ENCODE measurements at places on chromosomes 6 and 20.

GRCh38 chr6:137921823-137922222, 54.8 kb downstream of the TNFAIP3 start:
- no peak for DNase-seq

- DNase-seq, result no peak
Observed at GRCh38 chr6:136633355-136633754, 83.1 kb upstream of the MAP7 start.

- no peak for DNase-seq
Observed at GRCh38 chr6:121880831-121881230, 445.4 kb downstream of the GJA1 start.

DNA sequence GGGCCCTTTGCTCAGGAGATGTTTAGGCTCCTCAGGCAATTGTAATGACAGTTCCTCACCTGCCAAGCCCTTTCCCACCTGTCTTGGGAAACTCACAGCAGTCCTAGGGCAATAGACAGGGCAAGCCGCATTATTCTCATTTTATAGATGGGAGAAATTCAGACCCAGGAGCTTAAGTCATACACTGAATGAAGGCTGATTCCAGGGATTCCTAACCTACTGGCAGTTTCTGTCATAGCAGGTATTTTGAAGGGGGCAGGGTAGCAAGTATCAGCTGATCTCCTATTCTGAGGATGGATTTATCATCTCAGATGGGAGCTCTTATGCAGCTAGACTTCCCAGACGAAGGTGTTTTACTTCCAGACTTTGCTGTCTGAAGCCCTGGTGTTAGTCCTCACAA, 61.4 kb upstream of the MYL9 start:
- DNase-seq, result no peak

DNA sequence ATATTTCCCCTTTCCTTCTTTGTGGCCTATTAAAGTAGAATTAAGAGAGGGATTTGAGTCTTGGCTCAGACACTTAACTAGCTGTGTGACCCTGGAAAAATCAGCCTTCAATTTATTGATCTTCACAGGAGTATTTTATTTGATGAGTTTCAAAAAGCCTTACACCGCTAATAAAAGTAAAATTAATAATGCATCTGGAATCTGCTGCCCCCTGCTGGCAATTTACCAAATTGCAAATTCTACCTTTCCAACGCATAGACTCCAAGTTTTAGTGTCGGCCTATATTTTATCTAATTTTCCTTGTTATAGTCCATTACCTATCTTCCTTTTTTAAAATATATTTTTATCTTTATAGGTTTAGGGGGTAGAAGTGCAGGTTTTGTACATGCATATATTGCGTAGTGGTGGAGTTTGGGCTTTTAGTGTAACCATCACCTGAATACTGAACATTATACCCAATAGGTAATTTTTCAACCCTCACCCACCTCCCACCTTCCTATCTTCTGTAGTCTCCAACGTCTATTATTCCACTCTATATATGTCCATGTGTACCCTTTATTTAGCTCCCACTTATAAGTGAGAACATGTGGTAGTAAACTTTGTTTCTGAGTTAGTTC, 46.3 kb downstream of the GOPC start:
- no peak for DNase-seq

DNA sequence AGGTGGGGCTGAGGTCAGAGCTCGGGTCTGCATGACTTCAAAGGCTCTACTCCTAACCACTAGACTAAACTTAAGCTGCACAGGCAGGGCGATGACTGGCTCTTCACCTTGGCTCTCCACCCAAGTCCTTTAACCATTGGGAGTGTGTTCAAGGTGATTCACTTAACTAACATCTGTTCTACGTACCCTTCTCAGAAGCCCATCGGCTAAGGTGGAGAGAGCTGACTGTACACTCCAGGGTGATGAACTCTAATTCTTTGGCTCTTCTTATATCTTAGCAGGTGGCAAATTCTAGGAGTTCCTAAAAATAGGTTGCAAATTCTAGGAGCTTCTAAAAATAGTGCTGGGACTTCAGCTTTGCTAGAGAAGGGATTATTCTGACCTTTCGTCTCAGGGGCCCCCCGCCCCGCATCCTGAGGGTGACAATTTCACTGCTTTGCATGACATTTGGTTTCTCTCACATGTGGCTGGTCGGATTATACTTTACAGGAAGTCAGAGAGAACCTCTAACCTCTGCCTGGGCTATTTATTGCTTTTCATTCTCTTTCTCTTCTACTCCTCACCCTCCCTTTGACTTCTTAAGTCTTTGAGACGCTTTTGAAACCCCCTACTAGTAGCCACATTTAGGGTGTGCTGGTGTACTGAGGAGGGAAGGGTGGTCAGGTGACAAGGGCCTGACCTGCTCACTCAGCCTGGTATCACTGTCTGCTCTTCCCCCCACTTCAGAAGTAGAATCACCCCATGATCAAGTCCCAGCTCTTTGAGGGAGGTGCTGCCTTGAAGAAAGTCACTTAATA, 55.5 kb downstream of the PRDM1 start:
- no peak for DNase-seq

DNA sequence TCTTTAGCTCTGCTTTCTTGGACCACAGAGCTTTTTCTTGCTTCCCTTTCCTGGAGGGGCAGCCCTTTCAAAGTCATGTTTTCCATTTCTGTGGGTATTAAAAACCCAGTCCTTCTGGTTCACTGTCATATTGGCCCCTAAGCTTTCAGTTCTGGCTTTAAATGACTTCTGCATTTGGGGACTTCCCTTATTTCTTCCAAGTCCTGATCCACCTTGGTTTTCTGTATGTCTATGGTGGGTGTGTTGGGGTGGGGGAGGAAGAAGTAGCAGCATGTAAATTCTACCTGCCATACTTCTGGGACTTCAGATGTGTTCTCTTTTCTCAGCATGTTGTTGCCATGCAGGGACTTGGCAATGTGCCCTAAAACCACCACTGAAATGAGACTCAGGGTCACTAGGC, 77.1 kb upstream of the EMILIN3 start:
- DNase-seq, result no peak

GRCh38 chr20:48819821-48820648, 7.8 kb downstream of the PREX1 start:
- no peak for DNase-seq

GRCh38 chr6:7142918-7143475, 35.2 kb downstream of the RREB1 start:
- no peak for DNase-seq

GRCh38 chr6:117951783-117952182, 44.7 kb downstream of the SLC35F1 start:
- no peak for DNase-seq

DNA sequence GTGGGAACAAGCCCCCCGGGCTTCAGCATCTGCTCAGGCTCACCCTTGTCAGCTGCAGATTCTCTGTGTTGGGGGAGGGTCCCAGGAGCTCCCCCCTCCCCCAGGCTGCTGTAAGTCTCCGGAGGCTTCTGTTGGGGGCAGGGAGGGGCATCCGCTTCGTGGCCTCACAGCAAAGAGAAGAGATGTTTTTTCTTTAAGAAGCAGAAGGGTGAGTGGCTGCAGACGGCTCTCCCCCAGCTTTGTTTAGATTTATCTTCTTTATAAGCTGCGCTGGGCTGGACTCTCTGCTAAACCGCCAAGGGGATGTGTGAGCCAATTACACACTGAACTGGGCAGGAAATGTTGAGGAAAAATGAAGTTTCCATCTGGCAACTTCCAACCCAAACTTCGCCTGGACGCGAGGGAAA, 48.7 kb upstream of the GATA5 start:
- no peak for DNase-seq

GRCh38 chr6:117739869-117740268, 64.6 kb downstream of the NUS1 start:
- DNase-seq, result no peak

DNA sequence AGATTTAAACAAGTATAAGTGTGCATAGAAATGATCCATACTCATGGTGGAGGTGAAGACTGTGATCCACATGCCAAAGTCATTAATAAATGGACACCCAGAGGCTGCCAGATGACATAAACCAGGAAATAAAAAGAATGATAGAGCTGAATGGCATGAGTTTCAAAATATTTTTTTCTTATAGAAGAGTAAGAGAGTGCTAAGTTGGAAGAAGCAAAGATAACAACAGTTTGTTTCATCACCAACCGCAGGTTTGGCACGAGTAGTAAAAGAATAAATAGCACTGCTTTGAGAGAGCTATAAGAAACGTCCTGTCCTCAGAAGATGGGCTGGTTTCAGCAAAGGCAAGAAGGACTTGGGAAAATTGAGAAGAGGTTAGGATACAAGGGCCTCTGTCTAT, 246.9 kb downstream of the UBE3D start:
- DNase-seq, result peak; percentile 12

DNA sequence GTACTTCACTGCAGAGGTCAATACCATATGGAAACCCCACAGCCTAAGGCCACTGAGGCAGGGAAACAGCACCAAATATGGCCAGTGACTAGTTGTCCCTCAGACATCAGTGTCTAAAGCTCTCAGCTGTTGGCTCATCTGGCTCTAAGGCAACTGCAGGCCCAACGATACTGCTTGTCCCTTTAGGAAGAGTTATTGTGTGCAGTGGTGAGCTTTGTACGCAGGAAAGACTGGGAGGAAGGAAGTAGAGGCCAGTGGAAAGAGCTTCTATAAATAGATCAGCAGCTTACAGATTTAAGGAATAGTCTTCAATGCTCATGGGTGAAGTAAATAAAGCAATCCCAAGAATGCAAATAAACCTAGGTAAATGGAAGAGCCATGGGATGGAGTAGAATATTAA, 29.3 kb downstream of the DNAAF9 start:
- DNase-seq, result no peak

GRCh38 chr6:135270676-135271536, 89.8 kb downstream of the MYB start:
- DNase-seq, result no peak

DNA sequence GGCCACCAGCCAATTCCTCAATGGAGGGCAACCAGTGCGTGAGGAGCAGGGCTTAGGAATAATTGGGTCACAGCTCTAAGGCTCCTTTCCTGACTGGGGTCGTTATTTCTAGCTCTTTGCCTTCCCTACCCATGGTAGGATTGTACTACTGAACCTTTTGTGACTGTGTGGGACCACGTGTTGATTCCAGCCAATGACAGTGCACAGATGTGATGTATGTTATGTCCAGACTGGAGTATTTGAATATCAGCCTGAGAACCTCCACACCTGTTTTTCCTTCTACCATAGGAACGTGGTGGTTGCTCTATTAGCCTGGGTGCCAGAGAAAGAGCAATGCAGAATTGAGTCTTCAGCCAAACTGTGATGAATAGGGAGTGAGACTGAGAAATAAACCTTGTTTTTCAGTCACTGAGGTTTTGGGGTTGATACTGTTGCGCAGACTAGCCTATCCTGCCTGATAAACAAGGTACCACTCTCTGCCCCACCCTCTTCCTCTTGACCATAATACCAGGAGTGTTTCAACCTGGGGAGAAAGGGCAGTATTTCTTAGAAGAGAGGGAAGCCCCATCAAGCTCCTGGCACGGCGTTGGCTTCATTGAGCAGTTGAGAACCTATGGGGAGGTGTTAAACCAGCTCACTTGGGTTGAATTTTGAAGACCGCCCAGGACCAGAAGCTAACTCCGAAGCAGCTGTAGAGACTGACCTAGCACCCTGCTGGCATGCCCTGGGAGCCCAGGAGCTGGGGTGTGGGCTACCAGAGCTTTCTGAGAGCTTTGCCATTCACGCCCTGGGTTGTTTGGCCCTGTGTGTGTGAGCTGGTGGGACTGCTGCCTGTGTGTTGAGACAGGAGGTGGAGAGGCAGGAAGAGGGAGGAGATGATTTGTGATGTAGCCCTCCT, 105.5 kb upstream of the BACH2 start:
- no peak for DNase-seq

- no peak for DNase-seq
Observed at GRCh38 chr6:42571611-42572342, 7.9 kb downstream of the UBR2 start.

DNA sequence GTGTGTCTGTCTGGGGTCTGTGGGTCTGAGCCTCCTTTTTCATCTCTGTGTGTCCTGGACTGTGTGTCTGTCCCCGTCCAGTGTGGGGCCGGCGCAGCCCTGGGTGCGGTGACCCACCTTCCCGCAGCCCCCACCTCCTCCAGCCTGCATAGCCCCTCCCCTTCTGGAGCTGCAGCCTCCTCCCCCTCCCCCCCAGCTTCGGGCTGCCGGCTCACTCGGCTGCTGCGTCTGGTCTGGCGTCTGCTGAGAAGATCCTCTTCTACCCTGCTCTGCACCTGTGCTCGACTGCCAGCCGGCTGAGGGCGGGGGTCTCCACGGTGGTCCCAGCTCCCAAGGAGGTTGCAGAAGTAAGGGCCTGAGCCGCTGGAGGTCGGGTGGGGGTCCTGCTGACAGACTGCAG, 7.6 kb upstream of the LKAAEAR1 start:
- no peak for DNase-seq

Data from AG08396 (cell line).